ENCODE measurements at places on chromosomes 4 and X. TPM values are rescaled to one million over a fixed set of nuclear protein-coding genes. Genes with fewer than 3 reads are reported as not detected.

DNA sequence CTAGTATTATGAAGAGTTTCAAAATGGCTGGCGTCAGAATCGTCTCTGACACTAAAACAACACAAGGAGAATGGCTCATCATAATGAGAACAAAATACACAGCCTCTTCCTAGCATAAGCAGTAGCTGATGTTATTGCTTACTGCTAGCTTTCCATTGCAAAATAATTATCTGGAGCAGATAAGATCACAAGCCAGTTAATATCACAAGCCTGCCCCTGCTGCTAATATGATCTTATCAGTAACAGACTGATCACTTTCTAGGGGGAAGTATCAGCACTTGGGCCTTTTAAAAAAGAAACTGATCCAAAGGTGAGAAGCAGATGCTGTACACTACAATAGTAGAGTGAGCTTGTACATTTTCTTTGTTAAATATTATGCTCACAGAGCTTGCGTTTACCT is 554.8 kb upstream of the PABPC4L start:
- no peak for DNase-seq

DNA sequence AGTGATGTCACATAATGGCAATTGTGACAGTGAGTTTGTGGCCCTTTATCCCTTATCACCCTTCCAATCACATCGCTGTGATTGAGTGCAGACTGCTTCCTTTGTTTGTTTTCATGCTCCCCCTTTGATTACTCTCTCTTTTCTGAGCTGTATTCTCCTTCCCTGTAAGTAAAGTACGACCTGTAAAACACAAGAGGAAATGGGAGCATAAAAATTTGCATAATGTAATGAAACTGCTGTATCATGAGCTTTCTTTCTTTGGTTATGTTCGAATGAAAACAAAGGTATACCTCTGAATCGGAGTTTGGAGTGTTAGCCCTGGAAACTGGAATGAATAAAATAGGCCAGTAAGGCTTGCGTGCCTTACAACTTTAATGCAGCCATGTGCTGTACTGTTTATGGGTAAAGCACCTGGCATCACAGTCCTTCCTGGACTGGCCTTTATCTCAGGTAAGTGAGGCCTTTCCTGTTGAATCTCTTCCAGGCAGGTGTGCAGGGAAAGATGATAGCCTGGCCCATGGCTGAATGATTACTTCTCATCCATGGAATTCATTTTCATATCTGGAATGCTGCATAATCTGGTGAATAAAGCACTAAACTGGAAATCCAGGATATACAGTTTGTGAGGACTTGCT is 26.6 kb upstream of the HS3ST1 start:
- DNase-seq: no peak

Gene PGAM4
- polyA plus RNA-seq: not detected

DNA sequence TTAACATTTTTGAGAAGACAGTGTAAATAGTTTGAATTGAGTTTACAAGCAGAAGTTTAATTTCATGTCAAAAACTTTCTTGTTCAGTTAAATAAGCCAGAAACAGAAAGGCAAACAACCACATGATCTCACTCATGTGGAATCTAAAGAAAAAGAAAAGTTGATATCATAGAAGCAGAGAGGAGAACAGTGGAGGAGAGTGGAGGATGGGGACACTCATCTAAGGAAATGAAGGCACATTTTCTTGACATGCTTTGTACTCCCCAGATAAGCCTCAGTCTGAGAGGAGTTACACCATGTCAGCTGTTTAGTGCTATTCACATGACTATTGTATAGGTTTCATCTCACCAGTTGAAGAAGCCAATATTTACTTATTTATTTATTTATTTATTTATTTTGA is 13.5 kb downstream of the SNCA start:
- no peak for DNase-seq

Gene XK
- 8.9 TPM for polyA plus RNA-seq

DNA sequence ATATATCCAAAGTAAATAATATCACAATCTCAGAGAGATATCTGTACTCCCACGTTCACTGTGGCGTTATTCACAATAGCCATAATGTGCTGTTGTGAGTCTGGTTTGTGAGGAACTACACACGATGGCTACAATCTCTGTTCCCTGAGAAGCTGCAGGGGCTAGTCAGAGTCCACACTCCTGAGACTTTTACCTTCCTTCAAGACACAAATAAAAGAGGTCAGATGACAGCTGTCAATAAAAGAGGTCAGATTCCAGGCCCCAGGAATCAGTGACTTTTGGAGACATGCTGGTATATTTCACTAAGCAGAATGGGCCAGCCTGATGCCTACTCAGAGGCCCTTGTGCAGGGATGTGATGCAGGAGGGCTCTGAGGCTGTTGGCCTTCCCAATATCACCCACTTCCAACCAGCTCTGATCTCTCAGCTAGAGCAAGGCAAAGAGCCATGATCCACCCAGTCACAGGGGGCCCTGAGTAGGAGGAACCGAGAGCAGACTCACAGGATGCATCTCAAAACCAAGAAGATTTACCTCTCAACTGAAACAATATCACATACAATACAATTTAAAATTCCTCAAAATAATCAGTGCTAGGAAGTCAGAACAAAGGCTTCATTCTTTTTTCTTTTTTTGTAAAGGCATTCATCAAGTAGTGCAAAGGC is 13.8 kb downstream of the FRYL start:
- no peak for DNase-seq

Gene MFSD8
- polyA plus RNA-seq: 15.4 TPM
